ENCODE measurements at places on chromosomes 16 and 17.
A peak's percentile ranks its signal among the peaks of the same experiment; 100 is the strongest.

- DNase-seq: no peak
Measured at GRCh38 chr17:4482338-4483011, 16.2 kb upstream of the SPNS2 start.

- DNase-seq: no peak
Measured at GRCh38 chr16:55651841-55652824, 3.7 kb upstream of the SLC6A2 start.

- no peak for DNase-seq
Measured at GRCh38 chr16:83878838-83879237, 20.1 kb upstream of the MLYCD start.

- no peak for DNase-seq
Measured at GRCh38 chr17:73194514-73195222, 1.8 kb downstream of the COG1 start.

- DNase-seq: no peak
Measured at GRCh38 chr16:86051368-86052114, 152.6 kb downstream of the IRF8 start.

GRCh38 chr17:28702026-28702751 lies 9.5 kb downstream of the PROCA1 start:
- DNase-seq: no peak

DNA sequence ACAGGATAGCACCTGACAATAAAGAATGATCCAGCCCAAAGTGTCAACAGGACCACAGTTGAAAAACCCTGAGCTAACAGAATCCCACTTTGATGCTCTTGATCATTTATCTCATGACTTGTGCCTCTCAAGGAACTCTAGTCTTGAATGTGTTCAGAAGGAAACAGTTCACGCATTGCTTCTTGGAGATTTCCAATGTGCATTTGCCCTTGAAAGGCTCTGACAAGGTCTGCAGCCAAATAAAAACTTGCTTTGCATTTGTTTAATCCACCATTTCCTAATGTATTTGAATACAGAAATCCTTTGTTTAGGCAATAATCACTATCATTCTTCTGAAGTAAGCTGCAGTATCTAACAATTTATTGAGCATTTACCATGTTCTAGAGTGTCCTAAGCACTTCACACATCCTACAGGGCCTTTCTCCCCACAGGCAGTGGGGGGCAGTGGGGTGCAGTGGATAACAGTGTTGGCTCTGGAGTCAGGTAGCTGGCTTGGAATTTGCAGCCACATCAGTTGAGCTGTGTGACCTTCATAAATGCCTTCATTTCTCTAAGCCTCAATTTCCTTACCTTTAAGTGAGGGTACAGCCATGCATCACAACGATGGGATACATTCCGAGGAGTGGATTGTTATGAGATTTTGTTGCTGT lies 239.7 kb downstream of the XYLT1 start:
- DNase-seq: no peak

DNA sequence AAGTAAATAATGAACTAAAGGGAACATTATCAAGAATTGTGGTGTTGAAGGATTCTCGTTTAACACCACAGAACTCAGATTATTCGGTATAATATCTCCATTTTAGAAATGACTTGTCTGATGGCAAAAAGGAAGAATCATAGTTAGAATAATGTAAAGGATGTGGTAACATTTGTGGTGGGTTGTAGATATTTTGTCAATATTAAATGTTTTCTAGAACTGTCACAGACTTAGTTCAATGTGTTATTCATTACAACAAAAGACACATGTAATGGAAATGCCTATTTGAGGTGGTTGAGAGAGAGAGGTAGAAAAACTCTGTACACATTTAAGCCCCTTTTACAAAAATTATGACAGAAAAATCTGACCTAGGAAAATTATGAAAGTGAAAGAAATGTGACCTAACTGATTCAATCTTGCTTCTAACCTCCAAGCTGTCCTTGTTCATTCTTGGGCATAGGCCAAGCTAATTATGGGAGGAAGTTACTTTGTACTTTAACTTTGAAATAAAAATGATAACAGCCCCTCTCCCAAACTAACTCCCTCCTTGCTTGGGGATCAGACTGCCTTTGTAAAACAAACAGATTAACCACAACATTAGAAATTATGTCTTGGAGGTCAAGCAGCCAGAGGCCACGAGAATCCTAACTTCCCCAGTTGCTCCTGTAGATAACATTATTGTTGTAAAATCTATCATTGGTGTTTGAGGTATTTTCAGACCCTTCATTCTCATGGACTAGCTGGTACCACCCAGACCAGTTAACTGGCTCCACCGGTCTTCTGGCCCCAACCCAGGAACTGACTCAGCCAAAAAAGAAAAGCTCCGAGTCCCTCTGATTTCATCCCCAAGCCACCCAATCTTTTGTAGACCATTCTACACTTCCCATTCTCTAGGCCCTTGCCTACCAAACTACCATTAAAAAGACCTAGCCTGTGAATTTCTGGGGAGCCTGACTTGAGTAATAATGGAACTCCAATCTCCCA lies 1287.8 kb upstream of the CDH8 start:
- no peak for DNase-seq

- no peak for DNase-seq
Measured at GRCh38 chr17:82948081-82948511, 108.3 kb upstream of the ZNF750 start.

DNA sequence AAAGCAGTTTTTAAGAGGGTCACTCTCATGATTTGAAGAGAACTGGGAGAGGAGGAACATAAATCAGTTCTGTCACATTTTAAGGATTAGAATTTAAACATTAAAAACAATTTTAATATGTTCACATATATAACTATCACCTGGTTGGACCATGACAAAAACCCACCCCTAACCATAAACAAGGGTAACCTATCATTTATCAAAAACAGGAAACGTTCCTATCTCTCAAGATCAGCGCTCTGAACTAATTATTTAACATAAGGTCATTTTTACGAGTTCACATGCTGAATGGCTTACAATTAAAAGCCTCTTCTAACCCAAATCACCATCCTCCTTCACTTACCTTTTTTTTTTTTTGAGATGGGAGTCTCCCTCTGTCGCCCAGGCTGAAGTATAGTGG lies 45.0 kb downstream of the KANSL1 start:
- DNase-seq: no peak

GRCh38 chr16:86030116-86030515 lies 131.2 kb downstream of the IRF8 start:
- no peak for DNase-seq

DNA sequence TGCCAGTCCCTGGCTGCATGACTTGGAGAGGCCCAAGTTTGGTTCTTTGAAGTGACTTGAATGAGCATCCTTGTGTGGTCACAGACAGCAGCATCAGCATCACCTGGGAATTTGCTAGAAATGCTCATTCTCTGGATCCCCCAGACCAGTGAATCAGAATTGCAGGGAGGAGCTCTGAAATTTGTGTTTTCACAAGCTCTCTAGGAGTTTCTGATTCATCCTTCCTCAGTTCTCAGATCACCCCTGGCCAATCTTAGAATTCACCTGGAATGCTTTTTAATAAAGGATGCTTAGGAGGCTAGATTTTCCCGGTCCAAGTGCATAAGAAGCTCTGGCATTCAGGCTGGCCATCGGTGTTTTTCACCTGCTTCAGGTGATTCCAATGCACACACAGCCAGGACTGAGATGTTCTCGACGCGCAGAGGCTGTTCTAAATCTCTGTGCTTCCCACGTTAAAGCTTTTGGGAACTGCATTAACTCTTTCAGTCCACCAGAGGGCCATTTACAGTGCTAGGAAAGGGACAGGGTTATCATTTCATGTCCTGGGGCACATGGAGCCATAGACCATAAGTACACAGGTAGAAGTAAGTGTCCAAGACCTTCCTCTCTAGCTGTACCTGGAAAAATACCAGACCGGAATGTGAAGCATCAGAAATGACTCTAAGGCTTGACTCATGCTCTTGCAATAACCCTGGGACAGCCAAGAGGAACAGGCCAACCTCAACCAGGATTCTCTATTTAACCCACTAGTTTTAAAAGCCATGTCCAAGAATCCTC lies 85.7 kb upstream of the XYLT1 start:
- no peak for DNase-seq

GRCh38 chr17:72266112-72266775 lies 145.4 kb downstream of the SOX9 start:
- no peak for DNase-seq

GRCh38 chr17:29136998-29137730 lies 43.0 kb downstream of the MYO18A start:
- DNase-seq: no peak

GRCh38 chr17:46053911-46054534 lies 55.0 kb downstream of the STH start:
- no peak for DNase-seq

- no peak for DNase-seq
Measured at GRCh38 chr16:14640538-14640937, 7.8 kb downstream of the BFAR start.

GRCh38 chr17:56599088-56599487 lies 5.6 kb downstream of the NOG start:
- DNase-seq: no peak

- DNase-seq: no peak
Measured at GRCh38 chr17:78617511-78618061, 40.4 kb upstream of the DNAH17 start.

GRCh38 chr17:2695961-2696760 lies 15.4 kb downstream of the CLUH start:
- DNase-seq: no peak

GRCh38 chr17:50056961-50057330 lies 1.0 kb downstream of the ITGA3 start:
- no peak for DNase-seq

DNA sequence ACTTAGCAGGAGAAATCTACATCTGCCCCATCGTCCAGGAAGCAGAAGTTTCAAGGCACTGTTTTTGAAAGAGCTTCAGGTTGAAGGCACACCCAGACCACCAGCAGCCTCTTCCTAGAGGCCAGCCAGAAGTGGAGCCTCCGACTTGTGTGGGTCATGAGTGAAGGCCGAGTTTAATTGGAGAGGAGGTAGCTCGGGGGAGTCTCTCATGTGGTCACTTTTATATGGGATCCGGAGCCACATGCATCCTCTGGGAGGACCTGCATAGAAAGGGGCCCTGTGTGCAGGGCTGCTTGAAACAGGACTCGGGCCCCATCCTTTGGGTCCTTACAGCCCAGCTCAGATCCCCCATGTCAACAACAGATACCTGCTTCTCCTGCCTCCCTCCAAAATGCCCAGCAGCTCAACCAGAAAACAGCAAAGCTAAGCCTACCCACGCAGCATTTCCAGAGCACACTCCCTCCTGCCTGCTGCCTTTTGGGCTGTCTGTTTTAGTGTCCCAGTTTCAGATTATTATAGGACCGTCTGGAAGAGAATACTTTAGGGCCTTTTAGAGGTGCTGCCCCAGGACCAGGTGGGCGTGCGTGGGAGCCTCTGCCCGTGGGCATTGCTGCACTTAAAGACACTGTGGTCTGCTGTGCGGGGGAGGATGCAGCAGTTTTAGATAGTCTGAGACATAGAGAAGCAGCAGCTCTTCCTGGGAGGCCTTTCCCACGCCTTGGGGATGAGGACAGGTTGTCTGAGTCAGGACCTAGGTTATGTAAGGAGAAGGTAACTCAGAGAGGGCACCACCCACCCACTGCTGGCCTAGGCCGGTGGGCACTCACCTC lies 29.5 kb downstream of the MPRIP start:
- no peak for DNase-seq

DNA sequence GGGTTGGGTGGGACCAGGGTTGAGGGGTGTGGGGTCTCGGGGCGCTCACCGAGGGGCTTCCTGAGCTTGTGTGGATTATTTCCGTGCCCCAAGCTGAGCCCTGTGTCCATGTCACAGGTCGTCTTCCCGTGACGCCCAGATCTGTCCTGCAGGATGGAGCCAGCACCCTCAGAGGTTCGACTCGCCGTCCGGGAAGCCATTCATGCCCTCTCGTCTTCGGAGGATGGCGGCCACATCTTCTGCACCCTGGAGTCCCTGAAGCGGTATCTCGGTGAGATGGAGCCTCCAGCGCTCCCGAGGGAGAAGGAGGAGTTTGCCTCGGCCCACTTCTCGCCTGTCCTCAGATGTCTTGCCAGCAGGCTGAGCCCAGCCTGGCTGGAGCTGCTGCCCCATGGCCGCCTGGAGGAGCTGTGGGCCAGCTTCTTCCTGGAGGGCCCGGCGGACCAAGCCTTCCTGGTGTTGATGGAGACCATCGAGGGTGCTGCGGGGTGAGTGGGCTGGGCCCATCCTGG lies 1.0 kb downstream of the TELO2 start:
- DNase-seq: no peak

GRCh38 chr17:74567397-74567796 lies at the start of gene CD300H:
Gene CD300H (minus strand): TSS chr17:74567509.
- DNase-seq: no peak

DNA sequence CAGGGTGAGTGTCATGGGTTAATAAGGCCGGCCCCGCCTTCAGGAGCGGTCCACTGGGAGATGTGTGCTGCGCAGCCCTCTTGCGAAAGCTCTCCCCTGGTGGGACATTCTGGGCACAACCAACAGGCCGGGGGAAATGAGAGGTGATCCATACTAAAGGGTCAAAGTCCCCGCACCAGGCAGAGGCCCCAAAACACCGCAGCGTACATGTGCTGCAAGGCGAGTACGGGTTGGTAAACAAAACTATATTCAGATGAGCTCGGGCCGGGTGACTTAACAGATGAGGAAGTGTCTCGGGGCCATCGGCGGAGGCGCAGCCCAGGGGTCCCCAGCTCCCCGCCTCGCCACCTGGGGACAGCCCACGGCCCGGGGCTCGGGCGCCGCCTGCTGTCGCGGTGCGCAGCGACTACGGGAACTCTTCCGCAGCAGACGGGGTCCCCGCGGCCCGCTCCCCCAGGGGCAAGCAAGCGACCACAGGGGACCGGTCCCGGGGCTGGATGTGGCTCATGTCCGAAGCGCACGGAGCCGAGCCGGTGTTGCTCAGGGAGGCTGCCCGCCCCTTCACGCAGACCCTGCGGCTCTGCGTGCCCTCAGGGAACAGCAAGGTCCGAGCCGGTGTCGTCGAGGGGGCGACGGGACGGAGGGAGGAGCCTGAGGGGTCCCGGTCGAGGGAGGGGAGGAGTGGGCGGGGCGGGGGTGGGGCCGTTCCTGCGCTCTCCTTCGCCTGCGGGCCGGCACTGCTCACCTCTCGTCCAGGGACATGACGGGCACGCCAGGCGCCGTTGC lies at the start of gene RAB37:
TSS of gene RAB37 (plus strand) at position 744 of the 786 bp plus-strand sequence. CDS start at position 761, 17 bp downstream.
- DNase-seq: peak; percentile 36

DNA sequence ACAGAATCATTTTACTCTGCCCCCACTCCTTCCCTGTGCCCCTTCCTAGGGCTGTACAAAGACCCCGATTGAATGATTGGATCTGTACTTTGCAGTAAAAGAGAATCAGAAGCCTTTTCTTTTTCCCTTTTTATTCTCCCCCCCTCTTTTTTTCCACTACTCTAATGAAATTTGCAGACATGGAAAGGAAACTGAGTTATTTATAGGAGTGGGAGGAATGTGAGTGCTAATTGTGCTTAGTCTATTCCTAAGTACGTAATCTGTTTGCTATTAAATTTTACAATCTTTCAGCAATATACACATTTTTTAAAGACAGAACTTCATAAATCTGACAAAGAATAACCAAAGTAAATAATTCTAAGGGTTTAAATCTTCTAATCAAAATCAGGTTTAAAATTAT lies 314.3 kb downstream of the MAP2K6 start:
- DNase-seq: no peak
